ENCODE measurements at places on chromosomes 4 and X.
A peak's percentile ranks its signal among the peaks of the same experiment; 100 is the strongest.

- DNase-seq = no peak
Observed at GRCh38 chr4:48334900-48335384, 6.4 kb upstream of the SLAIN2 start.

DNA sequence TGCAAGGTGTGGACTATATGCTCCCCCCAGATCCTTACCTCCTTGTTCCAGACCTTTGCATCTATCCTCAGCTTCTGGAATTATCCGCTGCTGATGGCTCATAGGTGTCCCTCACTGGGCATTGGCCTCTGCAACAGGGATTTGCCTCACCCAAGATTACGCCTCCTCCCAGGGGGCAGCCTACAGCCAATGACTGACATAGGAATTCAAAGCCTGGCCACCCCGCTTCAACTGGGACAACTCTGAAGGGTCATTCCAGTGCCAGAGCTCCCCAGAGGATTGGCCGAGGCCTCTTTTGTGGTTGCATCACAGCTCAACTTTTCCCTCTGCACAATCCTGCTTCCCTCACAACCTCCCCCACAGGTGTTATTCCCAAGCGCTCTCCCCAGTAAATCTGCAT lies 5.0 kb downstream of the SYN1 start:
- no peak for DNase-seq

- DNase-seq = no peak
Observed at GRCh38 chr4:99219479-99219878, 433 bp upstream of the ADH6 start.

- no peak for DNase-seq
Observed at GRCh38 chrX:14010566-14010965, 19.1 kb downstream of the GEMIN8 start.

DNA sequence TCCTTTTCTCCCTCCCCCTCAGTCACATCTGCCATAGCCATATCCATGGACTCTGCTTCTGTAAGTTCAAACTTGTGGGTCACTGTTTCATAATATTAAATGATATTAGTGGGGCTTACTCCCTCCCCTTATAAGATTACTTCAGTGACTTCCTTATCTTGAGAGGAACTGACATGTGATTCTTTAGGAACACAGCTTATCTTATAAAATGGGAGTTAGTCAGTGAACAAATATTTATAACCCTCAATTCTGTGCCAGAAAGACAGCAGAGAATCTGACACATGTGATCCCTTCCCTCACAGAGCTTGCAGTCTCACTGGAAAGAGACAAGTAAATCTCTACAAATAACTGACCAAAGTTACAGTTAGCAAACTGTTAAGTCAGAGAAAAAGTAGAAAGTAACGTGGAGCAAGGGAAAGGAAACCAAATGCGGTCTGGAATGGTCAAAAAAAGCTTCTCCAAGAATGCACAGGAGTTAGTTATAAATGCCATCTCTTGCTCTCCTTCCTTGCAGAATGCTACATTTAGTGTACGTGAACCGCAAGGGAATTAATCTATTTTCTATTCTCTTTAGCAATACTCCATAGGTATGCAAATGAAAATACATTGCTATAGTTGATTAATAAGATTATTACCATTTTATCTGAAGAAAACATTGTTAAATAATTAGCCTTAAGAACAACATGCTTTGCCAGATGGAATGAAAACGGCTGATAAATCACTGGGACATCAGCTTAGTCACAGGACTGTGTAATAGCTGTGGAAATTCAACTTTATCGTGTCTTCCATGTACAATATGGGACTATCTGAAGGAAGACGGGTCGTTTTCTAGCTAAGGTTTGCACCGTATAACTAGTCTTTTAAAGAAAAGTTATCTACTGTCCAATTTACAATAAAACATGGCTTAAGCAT lies 29.0 kb downstream of the SGMS2 start:
- DNase-seq = no peak

- no peak for DNase-seq
Observed at GRCh38 chr4:75046226-75046625, 113.3 kb downstream of the PARM1 start.

- DNase-seq = no peak
Observed at GRCh38 chrX:13598877-13599276, 29.5 kb downstream of the EGFL6 start.

DNA sequence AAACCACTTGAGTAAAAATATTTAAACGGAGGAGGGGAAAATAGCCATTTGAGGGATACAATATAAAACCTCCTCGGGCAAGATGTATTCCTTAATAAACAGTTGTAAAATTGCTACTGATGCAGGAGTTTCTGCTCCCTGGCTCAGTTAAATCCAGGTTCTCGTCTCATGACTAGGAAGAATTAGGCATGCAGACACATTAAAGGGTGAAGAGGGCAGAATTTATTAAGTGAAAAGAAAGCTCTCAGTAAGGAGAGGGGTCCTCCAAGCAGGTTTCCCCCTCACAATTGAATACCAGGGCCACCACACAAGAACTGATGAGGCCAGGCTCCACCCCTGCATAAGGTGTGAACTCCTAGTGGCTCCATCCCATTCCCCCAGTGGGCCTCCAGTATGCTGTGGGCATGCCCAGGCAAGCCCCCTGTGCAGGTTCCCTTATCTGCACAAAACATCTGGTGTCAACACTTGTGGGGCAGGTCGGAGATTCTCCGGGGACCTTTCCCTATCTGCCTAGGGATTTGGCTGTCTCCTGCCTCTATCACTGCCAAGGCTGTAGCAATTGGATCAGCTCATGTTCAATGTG lies 80.4 kb downstream of the HS6ST2 start:
- DNase-seq = no peak

DNA sequence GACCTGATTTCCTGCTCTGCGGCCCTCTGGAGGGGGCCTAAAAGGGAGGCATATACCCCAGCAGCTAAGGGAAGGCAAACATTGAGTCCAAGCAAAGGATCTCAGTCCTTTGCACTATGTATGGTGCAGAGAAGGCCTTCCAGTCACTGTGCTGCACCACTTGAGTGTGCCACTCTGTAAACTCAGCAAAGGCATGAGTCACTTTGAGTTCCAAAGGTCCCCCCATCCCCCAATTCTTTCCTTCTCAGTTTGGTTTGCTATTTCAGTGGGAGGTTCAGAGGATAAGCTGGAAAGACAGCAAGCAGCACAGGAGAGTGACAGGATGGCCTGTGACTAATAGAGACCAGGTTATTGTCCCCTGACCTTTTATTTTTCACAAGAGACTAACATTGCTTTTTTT lies 131.3 kb downstream of the FHDC1 start:
- DNase-seq = no peak

DNA sequence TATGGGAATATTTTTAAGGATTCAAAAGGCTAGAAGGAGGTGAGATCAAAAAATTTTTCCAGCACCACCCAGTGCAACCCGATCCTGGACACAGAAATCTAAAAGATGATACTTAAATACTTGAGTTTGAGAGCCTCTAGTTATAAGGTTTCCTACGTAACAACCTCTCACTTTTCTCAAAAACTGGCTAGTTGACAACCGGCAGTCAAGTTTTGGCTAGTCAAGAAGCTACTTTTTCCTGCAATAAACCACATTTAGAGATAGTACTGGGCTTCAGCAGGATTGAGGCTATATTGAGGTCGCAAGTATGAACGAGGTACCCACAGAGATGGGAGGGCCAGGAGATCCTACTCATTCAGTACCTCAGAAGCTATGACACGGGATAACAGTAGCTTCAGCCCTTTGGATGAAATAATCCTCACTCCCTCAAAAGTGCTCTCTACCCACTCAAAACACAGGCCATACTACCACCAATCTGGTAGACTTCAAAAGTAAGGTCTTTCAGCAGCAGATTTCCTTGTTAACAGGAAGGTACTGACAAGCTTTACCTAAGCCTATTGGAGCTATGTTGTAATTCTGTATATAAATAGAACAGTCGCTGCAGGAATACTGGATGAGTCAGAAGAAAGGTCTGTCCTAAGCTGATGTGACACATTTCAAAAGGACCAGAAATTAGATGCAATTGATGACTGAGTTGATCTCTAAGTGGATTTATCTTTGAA lies 1.5 kb upstream of the TSPAN5 start:
- no peak for DNase-seq

- DNase-seq = no peak
Observed at GRCh38 chrX:38045538-38046096, 39.3 kb downstream of the SYTL5 start.

- DNase-seq = no peak
Observed at GRCh38 chr4:155773196-155773800, 14.5 kb downstream of the GUCY1B1 start.

DNA sequence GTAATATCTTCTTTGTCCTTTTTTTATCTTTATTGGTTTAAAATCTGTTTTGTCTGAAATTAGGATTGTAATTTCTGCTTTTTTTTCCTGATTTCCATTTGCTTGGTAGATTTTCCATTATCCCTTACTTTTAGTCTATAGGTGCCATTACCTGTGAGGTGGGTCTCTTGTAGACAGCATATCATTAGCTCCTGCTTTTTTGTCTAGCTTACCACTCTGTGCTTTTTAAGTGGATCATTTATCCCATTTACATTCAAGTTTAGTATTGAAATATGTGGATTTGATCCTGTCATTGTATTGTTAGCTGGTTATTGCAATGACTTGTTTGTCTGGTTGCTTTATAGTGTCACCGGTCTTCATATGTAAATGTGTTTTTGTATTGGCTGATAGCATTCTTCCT lies 958.6 kb upstream of the SLIT2 start:
- DNase-seq = no peak

- DNase-seq = no peak
Observed at GRCh38 chr4:104533156-104533555, 38.5 kb upstream of the CXXC4 start.

DNA sequence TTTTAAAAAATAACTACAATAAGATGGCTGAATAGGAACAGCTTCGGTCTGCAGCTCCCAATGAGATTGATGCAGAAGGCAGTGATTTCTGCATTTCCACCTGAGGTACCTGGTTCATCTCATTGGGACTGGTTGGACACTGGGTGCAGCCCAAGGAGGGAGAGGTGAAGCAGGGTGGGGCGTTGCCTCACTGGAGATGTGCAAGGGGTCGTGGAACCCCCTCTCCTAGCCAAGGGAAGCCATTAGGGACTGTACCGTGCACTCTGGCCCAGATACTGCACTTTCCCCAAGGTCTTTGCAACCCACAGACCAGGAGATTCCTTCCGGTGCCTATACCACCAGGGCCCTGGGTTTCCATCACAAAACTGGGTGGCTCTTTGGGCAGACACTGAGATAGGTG lies 640.1 kb downstream of the IQCM start:
- DNase-seq = no peak

DNA sequence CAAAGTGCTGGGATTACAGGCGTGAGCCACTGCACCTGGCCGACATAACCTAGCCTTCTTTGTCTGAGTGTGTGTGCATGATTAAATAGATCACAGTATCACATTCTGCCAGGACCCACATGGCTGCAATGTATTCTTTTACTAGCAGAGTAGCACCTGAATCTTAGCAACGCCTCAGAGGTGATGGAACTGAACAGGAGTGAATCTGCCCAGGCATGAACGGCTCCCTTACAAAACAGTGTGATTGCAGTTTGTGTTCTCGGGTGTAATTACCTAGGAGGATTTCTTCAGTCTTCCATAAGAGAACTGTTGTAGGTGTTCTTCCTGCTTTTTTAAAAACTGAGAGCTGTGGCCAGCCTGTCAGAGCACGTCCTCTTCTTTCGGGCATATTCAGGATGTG lies 122.7 kb upstream of the STS start:
- DNase-seq = no peak

DNA sequence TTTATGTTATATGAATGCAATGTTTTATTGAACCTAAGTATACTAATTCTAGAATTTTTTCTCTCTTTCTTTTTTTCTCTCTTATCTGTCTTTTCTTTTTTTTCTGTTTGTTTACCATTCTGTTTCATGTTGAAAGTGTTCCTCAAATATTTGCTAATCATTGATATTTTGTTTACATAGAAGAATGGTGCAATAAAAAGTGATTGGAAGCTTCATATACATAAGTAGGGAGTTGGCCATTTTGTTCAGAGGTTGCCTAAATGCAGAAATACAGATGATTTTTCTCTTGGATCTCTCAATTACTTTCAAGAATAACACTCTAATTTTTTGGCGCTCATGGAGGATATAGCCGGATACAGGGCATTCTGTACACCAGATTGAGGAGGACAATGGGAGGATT lies 5.7 kb upstream of the SERTM2 start:
- no peak for DNase-seq

DNA sequence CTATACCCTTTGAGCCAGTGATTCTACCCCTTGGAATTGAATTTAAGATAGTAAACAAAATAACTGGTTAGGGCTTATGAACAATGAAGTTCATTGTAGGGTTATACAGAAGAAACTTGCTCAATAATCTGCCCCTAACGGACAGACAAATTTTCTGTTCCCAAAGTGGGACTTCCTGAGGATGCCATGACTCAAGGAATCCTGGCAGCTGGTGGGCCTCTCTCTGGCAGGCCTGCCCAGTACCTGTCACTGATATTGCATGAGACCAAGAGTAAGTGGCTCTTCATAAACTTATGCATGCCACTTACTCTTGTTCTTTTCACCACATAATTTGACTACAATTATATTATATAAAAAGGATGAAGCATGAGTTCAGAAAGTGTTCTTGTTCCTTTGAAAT lies 41.5 kb downstream of the GPRIN3 start:
- DNase-seq = no peak

GRCh38 chr4:158164768-158165213 lies 8.0 kb downstream of the GASK1B start:
- DNase-seq = no peak

- no peak for DNase-seq
Observed at GRCh38 chr4:110867251-110867960, 244.5 kb upstream of the PITX2 start.

GRCh38 chr4:153466081-153466948 lies at the start of gene TMEM131L:
Gene TMEM131L (plus strand): TSS chr4:153466360. CDS start chr4:153466398, 38 bp downstream.
- DNase-seq = no peak

GRCh38 chrX:19462231-19462630 lies 53.1 kb downstream of the MAP3K15 start:
- no peak for DNase-seq

GRCh38 chrX:94204524-94204923 lies 530.5 kb downstream of the FAM133A start:
- no peak for DNase-seq

- peak; percentile 22 for DNase-seq
Observed at GRCh38 chrX:118644378-118644777, 83.0 kb upstream of the IL13RA1 start.

DNA sequence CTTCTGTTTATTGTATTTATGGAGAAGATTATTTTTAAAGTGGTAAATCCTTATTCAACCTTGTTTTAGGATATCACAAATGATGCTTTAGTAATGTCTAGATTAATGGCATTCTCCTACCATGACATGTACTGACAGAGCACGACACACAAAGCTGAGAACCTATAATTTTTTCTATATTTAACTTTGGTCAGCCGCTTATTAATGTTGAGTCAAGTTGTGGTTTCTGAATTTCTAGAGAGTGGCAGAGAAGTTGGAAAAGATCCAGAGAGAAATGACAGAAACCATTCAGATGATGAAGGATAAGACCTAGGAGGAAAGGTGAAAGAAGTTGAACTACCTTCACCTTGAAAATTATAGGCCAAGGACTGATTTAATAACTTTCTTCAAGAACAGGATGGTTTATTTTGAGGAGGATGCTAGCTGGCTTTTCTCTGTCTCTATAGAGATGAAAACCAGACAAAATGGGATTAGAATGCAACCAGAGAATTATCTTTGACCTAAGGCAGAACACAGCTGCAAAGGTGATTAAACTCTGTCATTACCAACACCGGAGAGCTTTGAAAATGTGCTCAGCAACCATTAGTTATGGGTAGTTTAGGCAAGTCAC lies 62.6 kb upstream of the TSPAN5 start:
- no peak for DNase-seq
